Epithelial cell of proximal tubule (primary cell): ENCODE measurements at places on chromosomes 16 and 17.

DNA sequence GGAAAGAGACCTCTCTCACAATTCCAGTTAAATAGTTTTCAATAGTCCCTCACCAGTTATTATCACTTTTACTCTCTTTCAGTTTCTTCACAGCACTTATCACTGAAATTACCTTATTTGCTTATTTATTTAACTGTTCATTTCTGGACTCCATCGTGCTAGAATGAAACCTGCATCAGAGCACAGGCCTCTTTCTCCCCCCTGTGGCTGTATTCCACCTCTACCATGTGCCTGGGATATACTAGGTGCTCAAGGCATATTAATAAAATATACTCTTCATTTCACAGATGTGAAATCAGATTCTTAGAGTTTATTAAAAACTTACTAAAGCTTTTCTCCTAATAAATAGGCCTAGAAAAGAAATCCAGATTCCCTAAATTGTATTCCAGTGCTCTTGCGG lies 308.9 kb upstream of the MON1B start:
- DNase-seq = no peak

DNA sequence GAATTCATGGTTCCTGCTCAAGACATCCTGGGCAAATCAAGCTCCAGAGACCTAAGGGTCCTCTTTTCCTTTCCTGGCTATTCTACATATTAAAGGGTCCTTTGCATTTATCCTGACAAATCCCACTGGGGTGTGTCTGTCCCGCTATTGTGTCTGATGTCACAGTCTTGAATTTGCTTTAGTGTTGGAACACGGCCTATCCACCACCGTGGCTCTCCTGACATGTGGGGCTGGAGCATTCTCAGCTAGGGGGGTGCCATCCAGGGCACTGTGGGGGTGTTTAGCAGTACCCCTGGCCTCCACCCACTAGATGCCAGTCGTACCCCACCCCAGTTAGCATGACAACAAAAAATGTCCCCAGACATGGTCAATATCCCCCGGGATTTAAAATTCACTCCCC lies 92.9 kb downstream of the IRF8 start:
- DNase-seq = no peak

DNA sequence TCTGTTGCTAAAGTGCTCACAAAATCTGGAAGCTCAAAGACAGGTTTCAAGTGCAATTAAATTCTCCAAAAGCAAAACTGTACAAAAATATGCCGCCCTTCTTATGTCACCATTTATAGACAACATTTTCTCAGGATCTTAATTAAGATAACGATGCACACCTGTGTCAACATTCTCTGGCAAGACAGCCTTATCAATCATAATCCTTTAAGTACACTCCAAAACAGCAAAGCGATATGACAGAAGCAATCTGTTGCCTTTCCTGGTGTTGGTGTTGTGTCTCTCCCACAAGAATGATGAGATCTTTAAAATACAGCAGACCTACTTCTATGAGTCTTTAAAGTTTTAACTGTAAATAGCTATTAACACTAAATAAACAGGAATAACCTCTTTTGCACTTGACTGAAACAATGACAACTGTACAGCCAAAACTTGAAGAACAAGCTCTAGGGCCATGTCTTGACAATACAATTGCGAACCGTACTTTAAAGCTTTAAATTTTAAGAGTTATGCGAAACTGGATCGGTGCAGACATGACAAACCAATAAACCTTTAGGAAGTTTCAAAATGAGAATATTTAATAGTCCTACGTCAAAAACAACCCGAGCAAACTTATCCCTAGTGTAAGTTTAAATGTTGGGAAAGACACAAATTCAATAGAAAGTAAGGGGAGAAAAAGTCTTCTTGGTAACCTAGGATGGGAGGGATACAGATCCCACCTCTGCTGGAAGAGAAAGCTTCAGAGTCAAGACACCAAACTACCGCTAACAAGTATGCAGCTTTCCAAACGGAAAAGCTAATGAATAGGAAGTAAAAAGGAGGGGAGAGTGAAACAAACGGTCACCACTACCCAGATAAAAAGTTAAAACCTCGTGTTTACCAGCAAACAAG lies 3.3 kb upstream of the IRX5 start:
- no peak for DNase-seq

GRCh38 chr17:66769911-66770310 lies 65.0 kb upstream of the CACNG5 start:
- no peak for DNase-seq

DNA sequence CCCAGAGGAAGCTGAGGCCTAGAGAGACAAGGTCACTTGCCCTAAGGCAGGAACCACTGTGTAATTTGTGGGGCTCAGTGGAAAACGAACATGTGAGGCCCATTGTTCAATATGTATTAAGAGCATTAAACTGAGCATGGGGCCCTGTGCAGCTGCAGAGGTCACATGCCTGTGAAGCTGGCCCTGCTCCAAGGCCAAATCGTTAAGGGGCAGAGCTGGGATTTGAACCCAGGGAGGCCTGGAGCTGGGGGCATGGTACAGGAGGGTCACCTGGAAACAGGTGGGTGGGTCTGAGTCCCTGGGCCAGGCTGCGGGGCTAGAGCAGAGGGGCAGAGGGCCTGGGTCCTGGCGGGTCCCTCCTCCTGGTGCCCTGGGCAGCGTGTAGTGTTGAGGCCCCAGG lies 19.7 kb downstream of the C16orf74 start:
- no peak for DNase-seq

- DNase-seq = no peak
Measured at GRCh38 chr16:87790292-87791100, 24.7 kb upstream of the KLHDC4 start.

- DNase-seq = no peak
Measured at GRCh38 chr17:45368651-45369050, 51.8 kb upstream of the MAP3K14 start.

- no peak for DNase-seq
Measured at GRCh38 chr17:19533718-19534561, at the start of gene SLC47A1. Gene SLC47A1, plus strand, starts transcription at chr17:19533854. Its CDS starts 86 bp downstream, at chr17:19533940.

- no peak for DNase-seq
Measured at GRCh38 chr16:49980166-49980565, 44.9 kb upstream of the CNEP1R1 start.

GRCh38 chr17:47804461-47804860 lies 17.1 kb downstream of the OSBPL7 start:
- DNase-seq = no peak

GRCh38 chr17:43756201-43756600 lies 2.4 kb downstream of the SOST start:
- no peak for DNase-seq

GRCh38 chr16:17448640-17449638 lies 21.8 kb downstream of the XYLT1 start:
- no peak for DNase-seq

- no peak for DNase-seq
Measured at GRCh38 chr17:58492238-58493121, 4.3 kb upstream of the HSF5 start.

DNA sequence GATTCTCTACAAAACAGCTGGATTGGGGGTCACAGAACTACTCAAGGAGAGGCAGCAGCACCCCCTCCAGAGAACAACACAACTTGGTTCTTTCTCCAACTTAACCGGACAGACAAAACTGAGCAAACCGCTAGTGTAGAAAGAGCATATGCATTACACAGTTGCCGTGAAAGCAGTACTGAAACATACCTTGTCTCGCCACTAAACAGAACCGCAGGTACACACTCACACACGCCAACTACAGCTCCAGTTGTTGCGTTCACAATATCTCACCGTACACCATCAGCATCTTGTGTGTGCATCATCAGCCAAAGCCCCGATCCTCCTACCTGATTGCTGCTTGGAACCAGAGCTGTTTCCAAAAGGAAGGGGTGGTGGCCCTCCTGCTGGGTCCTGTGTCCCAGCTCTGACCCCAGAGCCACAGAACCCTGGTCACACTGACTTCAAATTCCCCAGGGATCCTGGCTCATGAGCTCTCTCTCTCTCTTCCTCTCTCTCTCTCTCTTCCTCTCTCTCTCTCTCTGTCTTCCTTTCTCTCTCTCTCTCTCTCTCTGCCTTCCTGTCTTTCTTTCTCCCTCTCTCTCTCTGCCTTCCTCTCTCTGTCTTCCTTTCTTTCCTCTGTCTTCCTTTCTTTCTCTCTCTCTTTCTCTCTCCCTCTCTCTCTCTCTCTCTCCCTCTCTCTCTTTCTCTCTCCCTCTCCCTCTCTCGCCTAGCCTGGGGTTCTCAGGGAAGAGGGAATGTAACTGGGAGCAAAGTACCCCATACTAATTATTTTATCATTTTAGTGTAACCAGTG lies 8.4 kb downstream of the PIMREG start:
- DNase-seq = no peak

- DNase-seq = no peak
Measured at GRCh38 chr17:29483503-29483902, 83.3 kb downstream of the ABHD15 start.

GRCh38 chr17:81277946-81278693 lies 17.0 kb downstream of the SLC38A10 start:
- no peak for DNase-seq
